ENCODE measurements at places on chromosomes 13 and 19. TPM values are rescaled to one million over a fixed set of nuclear protein-coding genes. Genes with fewer than 3 reads are reported as not detected.
A peak's percentile ranks its signal among the peaks of the same experiment; 100 is the strongest.

The HSD17B14 gene
- total RNA-seq, result 1.2 TPM

The MAMSTR gene
- total RNA-seq, result 4.3 TPM

DNA sequence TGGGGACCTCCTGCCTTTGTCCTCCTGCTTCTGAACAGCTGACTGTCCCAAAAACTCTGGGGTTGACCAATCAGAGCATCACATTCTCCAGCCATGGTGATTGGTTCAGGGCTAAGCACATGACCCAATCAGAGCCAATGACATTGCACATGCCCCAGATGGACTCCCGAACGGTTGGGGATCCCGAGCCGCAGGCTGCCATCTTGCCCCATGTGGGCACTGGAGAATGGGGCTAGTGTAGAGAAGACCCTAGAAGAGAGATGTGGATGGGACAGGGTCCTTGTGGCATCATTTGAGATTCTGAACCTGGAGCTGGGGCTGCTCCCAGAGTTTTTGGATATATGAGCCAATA, 31.3 kb upstream of the PEPD start:
- no peak for DNase-seq

- DNase-seq, result no peak
Observed at GRCh38 chr13:112772539-112772909, 82.7 kb downstream of the ATP11A start.

DNA sequence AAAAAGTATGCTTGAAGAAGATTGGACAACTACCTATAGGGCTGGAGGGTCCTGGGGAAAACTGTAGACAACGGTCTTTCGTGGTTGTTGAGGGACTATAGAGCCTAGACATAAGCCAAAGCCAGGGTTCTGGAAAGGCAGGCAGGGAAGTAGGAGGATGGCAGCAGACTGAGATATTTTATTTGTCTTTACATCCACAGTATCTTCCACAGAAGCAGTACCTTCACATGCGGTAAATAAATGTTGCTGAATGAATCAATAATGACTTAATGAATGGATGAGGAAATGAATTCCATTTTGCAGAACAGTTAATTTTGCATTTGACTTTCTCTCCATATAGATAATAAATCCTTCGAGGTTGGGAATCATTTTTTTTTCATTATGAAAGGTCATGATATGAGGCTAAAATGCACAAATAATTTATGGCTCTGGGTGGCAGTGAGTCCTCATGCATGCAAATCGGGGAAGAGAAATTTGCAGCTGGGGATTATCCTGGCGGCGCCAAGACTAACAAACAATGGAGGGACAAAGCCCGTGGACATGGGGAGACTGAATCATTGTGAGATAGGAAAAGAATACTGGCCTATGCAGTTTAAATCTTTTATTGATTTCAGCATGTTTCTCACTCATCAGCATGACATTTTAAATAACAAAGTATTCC, 102.0 kb downstream of the ERCC5 start:
- DNase-seq, result peak; percentile 64

DNA sequence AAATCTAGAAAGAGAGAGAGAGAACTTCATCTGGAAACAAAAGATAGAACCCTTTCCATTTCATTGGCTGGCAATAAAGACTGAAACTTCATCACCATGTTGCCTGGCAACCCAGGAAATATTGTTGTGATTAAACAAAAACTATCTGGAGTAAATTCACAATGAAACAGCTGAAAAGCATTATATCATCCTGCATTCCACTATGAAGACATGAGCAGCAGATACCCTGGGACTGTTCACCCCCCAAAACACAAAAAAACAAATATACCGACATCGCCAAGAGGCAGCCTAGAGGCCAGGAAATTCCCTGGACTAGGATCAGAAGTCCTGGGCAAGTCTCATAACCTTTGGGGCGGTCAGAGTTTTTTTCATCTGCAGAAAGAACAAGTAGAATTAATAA, 158.3 kb downstream of the FOXO1 start:
- peak; percentile 89 for DNase-seq

DNA sequence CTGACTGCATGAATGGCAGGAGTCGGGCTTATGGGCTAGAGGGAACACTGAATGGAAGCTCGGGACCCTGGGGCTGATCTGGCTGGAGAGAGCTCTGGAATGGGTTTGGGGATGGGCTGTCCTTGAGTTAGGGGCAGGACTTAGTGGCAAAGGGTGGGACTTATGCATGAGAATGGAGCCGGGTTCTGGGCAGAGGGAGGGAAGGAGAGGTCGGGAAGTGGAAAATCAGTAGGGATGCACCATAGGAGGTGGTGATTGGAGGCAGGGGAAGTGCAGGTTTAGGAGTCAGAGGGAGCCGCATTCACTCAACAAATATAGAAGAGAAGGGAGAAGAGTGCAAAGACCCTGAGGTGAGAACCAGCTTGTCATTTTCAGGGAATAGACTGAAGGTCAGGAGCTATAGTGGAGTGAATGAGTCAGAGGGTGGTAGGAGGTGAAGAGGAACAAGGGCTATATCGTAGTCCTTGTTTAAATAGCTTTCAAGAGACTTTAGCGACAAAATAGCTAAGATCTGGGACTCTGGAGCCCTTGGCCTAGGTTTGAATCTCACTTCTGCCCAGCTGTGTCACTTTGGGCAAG, 748 bp downstream of the RAB4B start:
- DNase-seq, result no peak

- DNase-seq, result peak; percentile 98
Observed at GRCh38 chr13:30306762-30307193, 573 bp downstream of the KATNAL1 start.

DNA sequence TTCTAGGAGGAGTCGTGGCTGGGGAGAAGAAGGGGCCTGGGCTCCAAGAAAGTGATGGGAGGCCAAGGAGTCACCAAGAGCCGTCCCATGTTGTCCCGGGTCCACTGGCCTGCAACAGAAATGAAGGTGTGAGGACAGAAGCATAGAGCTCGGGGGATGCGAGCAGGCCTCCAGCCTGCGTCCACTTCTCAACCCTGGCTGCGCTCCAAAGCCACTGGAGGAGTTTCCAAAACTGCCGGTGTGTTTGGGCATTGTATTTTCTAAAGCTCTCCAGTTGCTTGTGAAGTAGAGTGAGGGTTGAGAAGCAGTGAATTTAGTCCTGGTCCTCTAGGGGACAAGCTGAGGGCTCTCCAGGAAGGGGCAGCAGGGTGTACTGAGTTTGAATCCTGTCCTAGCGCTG, 13.0 kb downstream of the FFAR2 start:
- DNase-seq, result no peak

- DNase-seq, result no peak
Observed at GRCh38 chr13:33235564-33235963, 50.0 kb downstream of the STARD13 start.

The SLC25A41 gene
- total RNA-seq, result 0.41 TPM

DNA sequence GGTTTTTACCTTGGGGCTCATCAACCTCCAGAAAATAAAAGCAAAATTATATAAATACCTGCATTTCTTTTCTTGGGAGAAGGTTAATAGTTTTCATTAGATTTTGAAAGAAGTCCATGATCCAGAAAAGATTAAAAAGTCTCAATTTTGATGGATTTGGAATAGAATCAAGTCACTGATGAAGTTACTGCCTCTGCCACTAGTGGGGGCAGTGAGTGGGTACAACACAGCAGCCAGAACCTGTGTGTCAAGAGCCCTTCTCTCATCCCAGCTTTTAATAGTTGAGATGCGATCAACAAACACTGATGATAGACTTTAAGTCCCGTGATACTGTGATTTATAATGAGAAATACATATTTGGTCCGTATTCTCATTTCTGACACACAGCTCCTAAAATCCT, 686.7 kb downstream of the DIAPH3 start:
- no peak for DNase-seq

DNA sequence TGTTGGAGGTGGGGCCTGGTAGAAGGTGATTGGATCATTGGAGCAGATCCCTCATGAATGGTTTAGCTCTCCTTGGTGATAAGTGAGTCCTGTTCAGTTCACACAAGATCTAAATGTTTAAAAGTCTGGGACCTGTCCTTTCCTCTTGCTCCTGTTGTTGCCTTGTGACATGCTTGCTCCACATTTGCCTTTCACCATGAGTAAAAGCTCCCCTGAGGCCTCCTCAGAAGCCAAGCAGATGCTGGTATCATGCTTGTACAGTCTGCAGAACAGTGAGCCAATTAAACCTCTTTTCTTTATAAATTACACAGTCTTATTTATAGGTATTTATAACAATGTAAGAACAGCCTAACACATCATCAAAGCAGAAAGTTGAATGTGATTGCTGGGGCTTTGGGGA, 24.2 kb upstream of the RFC3 start:
- DNase-seq, result no peak

GRCh38 chr19:44894052-44894400, 3.0 kb downstream of the TOMM40 start:
- DNase-seq, result no peak

GRCh38 chr13:75889427-75889826, 253.3 kb downstream of the LMO7 start:
- DNase-seq, result no peak

DNA sequence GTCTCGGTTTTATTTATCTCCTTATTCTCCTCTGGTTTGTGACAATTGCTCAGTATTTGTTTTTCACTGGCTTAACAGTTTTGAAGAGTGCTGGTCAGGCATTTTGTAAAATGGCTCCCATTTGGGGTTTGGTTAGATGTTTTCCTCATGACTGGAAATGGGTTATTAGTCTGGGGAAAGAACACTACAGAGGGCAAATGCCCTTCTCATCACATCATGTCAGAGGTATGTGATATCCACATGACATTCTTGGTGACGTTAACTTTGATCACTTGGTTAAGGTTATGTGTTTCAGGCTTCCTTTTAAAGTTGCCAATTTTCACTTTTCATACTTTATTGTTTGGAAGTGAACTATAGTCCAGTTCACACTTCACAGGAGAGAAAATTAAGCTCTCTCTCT, 74.8 kb upstream of the KLHL1 start:
- no peak for DNase-seq

DNA sequence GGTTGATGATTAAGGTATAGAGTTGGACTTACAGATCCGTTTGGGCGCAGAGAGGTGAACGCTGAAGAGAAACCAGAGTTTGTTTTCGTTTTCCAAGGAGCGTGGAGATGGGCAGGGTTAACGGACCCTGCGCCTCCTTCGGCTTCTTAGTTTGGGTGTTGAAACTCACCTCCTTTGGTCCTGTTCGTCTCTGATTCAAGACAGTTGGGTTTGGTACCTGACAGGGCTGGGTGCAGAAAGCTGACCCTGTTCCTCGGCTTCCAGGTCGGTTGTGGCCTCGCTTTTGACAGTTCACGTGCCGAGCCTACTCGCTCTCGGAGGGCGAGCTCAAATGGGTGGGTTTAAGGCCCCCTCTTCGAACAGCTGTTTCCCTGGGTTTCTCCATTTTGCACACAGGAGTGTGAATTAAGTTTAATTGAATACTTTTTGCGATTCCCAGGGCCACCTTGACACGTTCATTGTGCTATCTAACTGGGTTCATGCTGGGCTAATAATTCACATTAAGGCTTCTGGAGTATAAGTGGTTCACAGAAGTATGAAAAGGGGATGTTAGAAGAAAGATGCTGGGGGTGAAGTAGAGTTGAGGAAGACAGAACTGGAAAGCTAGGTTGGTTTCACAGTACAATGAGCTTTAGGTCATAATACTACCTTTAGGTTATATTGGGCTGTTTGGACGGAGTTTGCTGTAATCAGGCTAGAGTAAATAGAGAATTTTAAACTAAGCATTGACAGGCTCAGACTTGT, 638 bp downstream of the USPL1 start:
- DNase-seq, result peak; percentile 43

DNA sequence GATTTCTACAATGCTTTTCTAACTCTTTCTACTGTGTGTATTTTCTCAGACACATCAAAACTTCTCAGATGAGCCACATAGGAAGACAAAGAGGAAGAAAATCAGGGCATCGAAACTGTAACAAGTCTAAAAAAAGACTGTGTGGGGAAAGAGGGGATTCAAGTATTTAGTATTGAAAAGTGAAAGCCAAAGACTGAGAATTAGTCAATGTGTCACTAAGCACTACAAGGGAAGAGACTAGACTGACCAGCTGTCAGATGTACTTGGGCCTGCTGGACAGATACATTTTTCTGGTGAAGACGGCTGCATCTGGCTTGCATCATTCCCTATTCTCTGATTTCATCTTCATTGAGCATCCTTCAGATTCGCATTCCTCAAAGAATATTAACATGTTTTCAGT, 25.4 kb downstream of the COMMD6 start:
- peak; percentile 10 for DNase-seq

- DNase-seq, result peak; percentile 15
Observed at GRCh38 chr13:36680913-36681312, 7.1 kb downstream of the SERTM1 start.

GRCh38 chr19:49786376-49786820, 19.6 kb downstream of the AP2A1 start:
- no peak for DNase-seq

DNA sequence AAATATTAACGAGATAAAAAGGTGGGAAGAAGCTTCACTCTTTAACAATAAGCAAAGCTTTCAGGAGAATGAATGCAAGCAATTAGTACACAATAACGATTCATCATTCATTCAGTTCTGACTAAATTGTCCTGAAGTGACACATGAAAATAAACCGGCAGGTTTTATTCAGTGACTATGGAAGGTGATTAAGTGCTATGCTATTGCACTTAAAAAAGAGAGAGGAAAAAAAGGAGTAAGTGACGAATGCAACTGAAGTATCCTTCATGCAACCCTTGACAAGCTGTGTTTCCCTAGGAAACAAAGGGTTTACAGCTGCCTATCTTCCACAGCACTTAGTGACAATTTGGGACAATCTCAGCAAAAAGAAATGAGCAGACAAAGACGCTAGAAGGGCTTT, 1.4 kb downstream of the LIG4 start:
- DNase-seq, result no peak

The TMEM38A gene
- total RNA-seq, result 97.2 TPM

The OR1I1 gene
- total RNA-seq, result not detected

DNA sequence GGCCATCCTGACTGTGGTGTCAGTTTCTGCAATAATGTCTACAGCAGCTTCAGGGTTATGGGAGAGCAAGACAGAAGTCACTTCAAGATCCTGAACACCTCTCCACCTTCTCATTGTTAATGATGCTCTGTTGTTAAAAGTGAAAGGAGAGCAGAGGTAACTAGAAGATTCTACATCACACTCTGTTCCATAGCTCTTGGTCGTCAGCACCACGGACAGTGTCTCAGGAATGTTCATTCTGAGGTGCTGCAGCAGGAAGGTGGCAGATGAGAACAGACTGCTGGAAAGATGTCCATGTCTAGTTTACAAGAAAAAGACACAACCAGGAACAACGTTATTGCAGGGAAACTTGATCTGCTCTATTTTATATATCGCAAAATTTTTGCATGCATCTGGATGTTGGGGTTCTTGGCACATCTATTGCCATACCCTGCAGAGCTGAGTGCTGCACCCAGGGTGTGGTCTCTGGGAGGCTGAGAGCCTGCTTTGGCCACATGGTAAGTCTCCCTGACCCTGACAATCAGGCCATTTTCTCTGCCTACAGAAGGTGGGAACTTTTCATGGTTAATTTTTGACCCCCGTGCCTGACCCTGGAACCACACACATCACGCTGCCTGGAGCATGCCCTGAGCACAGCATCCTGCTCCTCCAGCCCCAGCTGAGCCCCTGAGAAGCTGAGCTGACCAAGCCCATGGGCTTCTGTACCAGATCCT, 12.7 kb downstream of the CEACAM21 start:
- DNase-seq, result peak; percentile 62

The PLIN5 gene
- 4.8 TPM for total RNA-seq

- no peak for DNase-seq
Observed at GRCh38 chr19:13799669-13800068, 4.4 kb downstream of the ZSWIM4 start.
